Tibial nerve (tissue), 4 donors: ENCODE measurements at places on chromosomes 13 and 19. TPM values are rescaled to one million over a fixed set of nuclear protein-coding genes. Genes with fewer than 3 reads are reported as not detected.

- no peak overlapping the region for H3K27ac ChIP-seq
- H3K4me1 ChIP-seq = no peaks in the 10 kb centered on the region
- no peak for DNase-seq
- H3K4me3 ChIP-seq = no peak overlapping the region
Measured at GRCh38 chr19:33292595-33293254, 9.6 kb downstream of the CEBPA start.

DNA sequence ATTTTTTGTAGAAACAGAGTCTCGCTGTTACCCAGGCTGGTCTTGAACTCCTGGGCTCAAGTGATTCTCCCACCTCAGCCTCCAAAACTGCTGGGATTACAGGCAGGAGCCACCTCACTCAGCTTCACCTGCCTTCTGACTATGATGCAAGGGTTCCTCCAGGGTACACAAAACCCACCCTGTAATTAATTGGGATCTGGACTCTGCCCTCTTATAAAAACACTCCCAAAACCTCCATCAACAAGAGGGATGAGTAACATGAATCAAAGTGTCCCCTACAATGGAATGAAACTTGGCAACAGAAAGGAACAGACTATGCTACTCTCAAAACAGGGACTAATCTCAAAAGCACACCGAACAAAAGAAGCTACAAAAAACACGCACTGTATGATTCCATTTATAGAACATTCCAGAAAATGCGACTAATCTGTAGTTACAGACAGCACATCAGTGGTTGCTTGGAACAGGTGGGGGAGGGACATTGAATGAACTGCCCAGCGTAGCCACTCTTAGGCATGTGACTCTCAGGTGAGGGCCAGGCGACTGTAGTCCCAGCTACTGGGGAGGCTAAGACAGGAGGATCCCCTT is 3.2 kb upstream of the PRR36 start:
- H3K4me1 ChIP-seq = no peaks in the 10 kb centered on the region
- H3K27ac ChIP-seq = no peak overlapping the region
- H3K36me3 ChIP-seq = no peaks in the 10 kb centered on the region

DNA sequence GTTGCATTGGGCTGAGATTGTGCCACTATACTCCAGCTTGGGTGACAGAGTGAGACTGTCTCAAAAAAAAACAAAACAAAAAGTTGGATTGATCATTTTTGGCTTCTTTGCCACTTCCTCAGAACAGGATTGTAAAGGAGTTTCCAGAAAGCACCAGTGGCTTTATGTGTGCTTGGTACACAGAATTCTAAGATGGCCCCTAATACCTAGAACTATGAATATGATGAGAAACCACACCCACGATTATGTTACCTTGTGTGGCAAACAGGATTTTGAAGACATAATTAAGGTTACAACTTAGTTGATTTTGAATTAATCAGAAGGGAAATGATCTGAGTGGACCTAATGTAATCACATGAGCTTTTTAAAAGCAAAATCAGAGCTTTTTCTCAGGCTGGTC is 26.5 kb downstream of the CEACAM1 start:
- no peaks in the 10 kb centered on the region for H3K36me3 ChIP-seq
- peaks cover 27% of the 10 kb centered on the region for H3K4me1 ChIP-seq
- H3K27ac ChIP-seq = no peak overlapping the region
- no peak for DNase-seq
- H3K4me3 ChIP-seq = no peak overlapping the region
- no peaks in the 10 kb centered on the region for H3K27me3 ChIP-seq

GRCh38 chr19:4338441-4339355 is at the start of gene STAP2:
Gene STAP2, minus strand, starts transcription at chr19:4338827. Its CDS starts 74 bp downstream, at chr19:4338753.
- no peaks in the 10 kb centered on the region for H3K27me3 ChIP-seq
- peaks cover 5% of the 10 kb centered on the region for H3K4me1 ChIP-seq
- no peak within 1 kb of the TSS for H3K27ac ChIP-seq
- no peaks in the 10 kb centered on the region for H3K36me3 ChIP-seq

- H3K36me3 ChIP-seq = no peaks in the 10 kb centered on the region
- peak overlapping the region; percentile 55 for H3K27ac ChIP-seq
- H3K27me3 ChIP-seq = no peaks in the 10 kb centered on the region
- no peak for DNase-seq
- no peaks in the 10 kb centered on the region for H3K4me1 ChIP-seq
- H3K4me3 ChIP-seq = no peak overlapping the region
Measured at GRCh38 chr19:30878495-30878894, 470.7 kb downstream of the TSHZ3 start.

DNA sequence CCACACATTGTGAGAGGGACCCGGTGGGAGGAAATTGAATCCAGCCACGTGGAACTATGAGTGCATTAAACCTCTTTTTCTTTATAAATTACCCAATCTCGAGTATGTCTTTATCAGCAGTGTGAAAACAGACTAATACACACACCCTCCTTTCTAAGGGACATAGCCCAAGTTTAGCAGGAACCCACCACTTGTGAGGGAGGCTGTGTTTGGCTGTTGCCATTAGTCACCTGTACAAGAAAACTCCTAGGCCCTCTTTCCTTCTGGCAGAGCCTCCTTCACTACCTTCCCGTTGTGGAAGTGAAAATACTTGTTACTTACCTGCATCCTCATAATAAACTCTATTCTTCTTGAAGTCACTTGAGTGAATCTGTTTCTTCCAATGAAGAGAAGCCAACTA is 76.3 kb upstream of the FARP1 start:
- no peak overlapping the region for H3K27ac ChIP-seq
- no peak overlapping the region for H3K4me3 ChIP-seq
- H3K4me1 ChIP-seq = no peaks in the 10 kb centered on the region
- H3K36me3 ChIP-seq = no peaks in the 10 kb centered on the region
- DNase-seq = no peak
- H3K27me3 ChIP-seq = no peaks in the 10 kb centered on the region

The ZNF749 gene
- 5.4 TPM for total RNA-seq

The RFPL4A gene
- not detected for total RNA-seq

The ZNF441 gene
- 13.8 TPM for total RNA-seq

The NLRP9 gene
- not detected for total RNA-seq
